ENCODE measurements at places on chromosomes 3 and 15. TPM values are rescaled to one million over a fixed set of nuclear protein-coding genes. Genes with fewer than 3 reads are reported as not detected.

- DNase-seq, result peak; percentile 74
Measured at GRCh38 chr3:5022187-5022965, 43.1 kb downstream of the BHLHE40 start.

DNA sequence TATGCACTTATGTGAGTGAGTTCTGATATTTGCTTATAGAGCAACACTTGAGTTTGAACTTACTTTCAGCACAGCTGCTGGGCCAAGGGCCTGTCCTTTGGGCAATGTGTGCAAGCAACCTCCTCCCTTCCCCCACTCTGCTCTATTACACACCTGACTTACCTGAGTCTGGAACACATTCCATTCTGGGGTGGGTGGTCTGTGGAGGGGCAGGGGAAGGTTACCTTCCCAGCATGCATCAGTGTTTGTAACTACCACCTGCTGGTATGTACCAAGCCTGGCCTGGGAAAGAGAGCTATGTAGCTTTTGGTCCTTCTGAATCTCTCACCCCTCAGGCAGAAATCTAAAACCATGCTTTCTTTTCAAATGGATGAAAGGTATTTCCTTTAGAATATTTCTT, 103.0 kb downstream of the ISL2 start:
- DNase-seq, result no peak

DNA sequence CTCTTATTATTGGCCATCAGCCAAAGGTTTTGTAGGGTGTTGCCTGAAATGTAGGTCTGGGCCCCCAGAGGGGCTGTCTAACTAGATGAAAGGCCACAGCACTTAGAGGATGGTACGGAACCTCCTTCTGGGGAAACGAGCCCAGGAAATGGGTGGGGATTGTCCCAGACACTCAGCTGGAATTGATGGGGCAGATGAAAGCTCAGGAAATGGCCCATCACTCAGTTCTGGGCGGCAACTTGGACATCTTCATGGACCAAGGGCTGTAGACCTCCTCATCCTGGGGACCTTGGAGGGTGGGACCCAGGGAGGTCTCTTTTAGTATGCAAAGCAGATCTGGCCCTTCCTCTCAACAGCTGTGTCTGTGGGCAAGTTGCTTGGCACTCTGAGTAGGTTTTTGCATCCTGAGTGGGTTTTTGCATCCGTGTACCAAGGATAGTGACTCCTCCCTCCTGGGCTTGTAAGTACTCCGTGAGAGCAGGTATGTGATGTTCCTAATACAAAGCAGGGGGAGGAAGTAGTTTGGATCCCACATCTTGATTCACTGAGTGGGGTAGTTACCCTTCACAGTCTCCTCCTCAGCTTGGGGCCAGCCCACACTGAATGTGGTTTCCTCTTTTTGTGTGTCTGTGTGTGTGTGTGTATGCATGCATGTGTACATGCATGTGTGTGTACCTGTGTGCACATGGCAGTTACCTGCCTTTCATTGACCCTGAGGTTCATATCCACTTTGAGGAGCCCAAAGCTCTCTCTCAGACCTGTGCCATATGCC, 292.0 kb downstream of the RPLP1 start:
- no peak for DNase-seq

GRCh38 chr15:36501063-36501678, 78.3 kb upstream of the CDIN1 start:
- DNase-seq, result peak; percentile 79

DNA sequence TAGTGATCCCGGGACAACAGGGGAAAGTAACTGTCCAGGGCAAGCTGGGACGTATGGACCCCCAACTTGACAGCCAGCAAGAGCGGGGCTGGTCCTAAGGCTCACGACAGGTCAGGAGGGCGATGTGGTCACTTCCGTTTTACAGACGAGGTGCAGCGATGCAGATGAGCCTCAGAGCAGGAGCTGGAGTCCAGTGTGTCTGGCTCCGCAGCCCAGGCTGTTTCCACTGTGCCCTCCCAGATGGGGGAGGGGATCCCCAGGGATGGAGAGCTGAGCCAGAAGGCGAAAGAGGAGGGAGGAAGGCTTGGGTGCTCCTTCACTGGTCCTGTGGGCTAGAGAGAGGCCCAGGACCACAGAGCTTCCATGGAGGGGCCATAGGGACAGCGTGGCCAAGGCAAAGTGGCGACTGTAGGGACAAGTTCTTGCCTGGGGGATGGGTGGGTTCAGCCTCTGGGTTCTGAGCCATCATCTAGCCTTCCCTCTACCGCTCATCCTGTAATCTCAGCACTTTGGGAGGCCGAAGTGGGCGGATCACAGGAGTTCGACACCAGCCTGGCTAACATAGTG, 5.7 kb downstream of the SNX33 start:
- no peak for DNase-seq

DNA sequence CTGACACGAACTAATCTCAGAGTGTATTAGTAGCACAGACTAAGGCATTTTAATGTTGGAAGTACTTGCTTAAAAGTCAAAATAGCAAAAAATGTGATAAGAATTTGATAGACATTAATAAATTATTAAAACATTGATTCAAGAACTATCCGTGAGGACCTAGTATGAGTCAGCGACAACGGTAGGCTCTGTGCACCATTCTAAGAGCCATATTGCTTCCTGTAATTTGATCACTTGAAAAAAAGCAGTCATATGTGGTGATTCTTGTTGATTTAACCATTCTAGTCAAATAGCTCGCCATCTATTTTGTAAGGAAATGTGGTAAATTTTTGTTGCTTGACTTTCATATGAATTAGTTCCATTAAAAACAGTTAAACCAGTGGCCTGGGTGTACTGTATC, 534.9 kb upstream of the ARRDC4 start:
- DNase-seq, result no peak

- no peak for DNase-seq
Measured at GRCh38 chr3:25593001-25593400, 71.7 kb downstream of the TOP2B start.

DNA sequence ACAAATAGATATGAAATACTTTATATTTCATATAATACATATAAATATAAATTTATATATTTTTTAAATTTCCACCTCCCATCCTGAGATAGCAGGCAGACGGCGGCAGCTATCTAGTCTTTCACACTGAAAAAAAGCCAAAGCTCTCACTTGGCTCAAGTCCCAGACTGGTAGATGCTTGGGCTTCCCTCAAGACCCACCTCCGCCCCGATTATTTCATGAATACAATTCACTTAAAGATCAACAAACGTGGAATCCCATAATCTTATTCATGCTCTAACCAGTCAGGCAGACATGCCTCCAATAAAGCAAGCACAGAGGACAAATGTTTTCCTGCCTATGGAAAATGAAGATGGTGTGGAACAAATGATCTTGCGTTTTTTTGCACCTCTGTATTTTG, 275.9 kb upstream of the NR2F2 start:
- DNase-seq, result peak; percentile 77

DNA sequence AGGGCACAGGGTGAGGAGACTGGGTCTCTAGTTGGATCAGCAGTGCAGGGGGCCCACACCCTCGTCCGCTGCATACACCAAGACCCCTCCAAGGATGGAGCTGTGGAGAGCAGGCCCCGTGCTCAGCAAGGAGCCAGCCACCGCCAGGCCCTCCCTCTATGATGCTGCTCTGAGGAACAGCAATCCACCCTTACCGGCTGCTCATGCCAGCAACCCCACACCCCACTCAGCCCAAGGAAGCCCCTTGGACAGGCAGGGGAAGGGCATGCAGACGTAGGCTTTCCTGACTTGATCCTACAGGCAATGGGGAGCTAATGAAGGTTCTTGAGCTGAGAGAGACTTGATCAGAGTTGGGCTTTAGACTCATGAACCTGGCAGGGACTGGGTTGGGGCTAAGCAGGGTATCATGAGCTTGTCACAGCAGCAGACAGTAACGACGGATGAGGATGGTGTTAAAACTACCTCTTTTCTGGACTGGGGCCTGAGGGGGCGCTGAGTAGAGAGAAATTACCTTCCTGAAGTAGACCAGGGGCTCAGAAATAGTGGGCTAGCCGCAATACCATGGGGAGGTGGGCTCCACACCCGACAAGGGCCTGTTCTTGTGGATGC, 50.5 kb upstream of the FGD5 start:
- no peak for DNase-seq

DNA sequence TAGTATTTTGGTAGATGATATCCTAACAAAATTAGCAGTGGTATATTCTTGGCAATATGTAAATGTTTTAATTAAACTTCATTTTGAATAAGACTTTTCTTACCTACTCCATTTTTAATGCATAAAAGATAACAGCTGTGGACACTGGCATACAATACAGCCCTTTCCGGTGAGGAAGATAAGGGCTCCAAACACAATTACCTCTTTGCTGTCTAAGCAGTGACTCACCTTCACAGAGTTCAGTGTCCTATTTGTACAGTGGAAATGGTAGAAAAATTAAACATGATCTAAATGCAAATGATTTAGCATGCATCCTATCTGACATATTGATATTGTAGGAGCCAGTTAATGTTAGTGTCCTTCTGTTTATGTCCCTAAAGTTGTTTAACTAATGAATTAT, 969.4 kb downstream of the PLOD2 start:
- no peak for DNase-seq

GRCh38 chr3:4979428-4980228, at the start of gene BHLHE40:
Gene BHLHE40, plus strand, starts transcription at chr3:4979437. Its CDS starts 282 bp downstream, at chr3:4979719.
- DNase-seq, result no peak

GRCh38 chr3:12445523-12446240, 38.6 kb upstream of the TSEN2 start:
- no peak for DNase-seq

MST1R gene
- total RNA-seq, result not detected

EPHA3 gene
- total RNA-seq, result 0.18 TPM

IQCF5 gene
- not detected for total RNA-seq

PDCD7 gene
- 8.1 TPM for total RNA-seq

ISL2 gene
- 1.3 TPM for total RNA-seq

SCN5A gene
- 2.0 TPM for total RNA-seq

CLDN16 gene
- under 0.01 TPM for total RNA-seq

Measured in IMR-90 (cell line).